Activated CD8-positive, alpha-beta memory T cell treated with anti-CD3 and anti-CD28 coated beads for 48 hours (primary cell): ENCODE measurements at places on chromosomes 11 and 22.

- DNase-seq = no peak
Observed at GRCh38 chr22:33807470-33807869, 112.8 kb downstream of the LARGE1 start.

- DNase-seq = no peak
Observed at GRCh38 chr22:47266329-47266728, 503.9 kb downstream of the TBC1D22A start.

DNA sequence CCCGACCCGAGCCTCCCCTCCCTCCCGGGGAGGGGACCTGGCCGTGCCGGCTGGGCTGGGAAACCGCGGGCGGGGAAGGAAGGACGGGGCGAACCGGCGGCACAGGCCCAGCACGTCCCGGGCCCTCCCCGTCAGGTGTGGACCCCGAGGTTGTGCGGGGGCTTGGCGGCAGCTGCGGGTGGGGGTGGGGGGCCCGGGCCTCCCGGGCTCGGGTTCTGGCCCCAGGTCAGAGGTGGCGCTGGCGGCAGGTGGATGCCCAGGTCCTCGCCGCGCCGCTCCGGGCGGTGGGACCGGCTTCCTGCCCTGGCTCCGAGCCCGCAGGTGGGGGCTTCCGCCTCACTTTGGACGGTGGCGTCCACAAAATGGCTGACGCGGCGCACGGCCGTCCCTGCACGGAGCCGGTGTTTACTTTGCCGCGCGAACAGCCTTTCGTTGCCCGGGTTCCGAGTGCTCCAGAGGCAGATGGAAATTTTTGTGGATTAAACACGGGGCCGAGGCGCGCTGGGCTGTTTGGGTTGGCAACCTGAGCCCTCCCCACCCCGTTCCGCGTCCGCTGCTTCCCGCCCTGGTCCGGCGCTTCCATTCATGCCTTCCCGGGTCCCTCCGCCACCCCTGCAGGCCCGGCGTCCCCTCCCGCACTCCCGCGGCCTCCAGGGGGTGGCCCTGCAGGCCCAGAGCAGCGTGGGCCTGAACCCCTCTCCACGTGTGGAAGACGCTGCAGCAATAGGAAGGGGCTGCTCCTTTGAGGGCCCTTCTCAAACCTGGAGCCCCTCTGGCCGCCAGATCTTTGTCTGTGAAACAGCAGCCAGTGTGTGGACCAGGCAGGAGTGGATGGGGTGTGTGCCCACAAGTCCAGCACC lies 92.0 kb upstream of the KCNQ1OT1 start:
- DNase-seq = no peak

DNA sequence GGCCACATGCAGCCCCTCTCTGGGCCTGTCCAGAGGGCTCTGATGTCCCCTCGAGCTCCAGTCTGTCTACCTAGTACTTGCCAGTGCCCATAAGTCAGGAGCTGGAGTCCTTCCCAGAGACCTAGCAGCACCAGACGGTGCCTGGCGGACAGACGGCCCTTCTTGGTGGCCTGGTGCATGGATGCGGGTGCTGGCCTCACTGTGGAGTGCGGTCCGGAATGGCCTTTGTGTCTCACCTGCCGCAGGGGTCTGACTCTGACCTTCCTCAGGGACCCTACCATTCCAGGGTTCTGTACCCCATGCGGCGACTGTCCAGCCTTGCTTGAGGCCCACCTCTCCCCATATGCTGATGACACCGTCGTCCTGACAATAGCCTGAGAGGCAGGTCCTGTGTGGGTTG lies 29.4 kb upstream of the SMIM38 start:
- DNase-seq = no peak

DNA sequence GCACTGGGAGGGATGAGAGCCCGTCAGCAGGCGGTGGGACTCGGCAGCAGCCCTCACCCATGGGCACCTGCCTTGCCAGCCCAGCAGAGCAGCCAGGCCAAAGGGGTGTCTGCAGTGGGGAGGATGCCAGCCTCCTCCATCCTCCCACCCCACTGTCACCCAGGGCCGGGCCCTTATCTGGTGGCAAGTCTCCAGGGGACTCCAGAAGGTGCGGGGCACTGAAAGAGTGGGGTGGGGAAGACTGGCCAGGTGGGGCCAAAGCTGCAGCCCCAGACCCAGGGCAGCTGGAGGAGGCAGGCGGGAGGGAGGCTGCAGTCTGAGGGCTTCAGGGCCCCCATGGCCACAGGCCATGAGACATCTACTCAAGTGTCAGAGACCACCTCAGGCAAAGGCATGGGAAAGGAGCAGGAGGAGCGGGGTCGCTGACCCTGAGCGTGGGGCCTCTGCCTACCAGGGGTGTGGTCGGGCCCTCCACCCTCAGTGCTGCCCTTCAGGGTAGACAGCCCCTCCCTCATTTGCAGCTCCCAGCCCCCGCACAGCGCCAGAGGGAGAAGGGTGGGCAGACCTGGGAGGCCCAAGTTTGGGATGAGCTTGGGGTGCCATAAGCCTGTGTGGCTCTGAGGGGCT lies 3.5 kb downstream of the DGCR6L start:
- no peak for DNase-seq

DNA sequence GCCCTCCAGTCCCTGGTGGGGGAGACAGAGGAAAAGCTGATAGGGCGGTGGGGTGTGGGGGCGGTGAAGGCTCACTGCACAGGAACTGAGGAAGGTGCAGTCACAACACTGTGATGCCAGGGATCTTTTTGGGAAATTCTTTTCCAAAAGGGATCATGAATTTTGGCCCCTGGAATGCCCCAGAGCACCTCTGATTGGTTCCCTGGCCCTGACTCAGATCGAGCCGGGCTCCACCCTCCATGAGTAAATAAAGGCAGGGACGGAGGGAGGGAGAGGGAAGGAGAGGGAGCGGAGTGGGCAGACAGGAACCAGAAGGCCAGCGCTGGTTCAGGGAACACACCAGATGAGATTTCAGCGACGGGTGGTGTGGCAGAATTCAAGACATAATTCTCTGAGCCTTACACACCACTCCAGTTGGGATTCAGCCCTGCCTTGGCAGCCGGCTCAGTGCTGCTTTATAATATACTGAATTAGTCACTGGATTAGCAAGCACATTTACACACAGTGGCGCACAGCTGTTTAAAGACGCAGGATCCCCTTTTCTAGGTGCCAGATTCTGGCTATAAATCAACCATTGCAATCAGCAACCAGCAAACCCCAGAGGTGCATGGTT lies 80.3 kb downstream of the ETS1 start:
- DNase-seq = no peak

DNA sequence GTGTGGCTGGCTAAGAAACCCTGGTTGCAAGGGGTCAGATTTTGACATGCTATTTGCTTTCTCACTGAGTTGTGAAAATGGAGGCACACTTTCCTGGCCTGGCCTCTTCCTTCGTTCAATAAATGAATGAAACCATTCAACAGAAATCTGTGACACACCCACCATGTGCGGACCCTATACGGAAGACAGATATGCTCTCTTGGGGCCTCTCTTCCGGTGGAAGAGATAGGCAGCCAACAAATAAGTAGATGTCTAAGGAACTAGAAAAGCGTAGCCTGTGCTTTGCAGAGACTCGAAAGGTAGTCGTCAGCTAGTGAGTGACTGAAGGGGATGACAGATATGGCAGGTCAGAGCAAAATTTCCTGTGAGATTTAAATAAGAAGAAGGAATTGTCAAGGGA lies 5.3 kb downstream of the KCNQ1OT1 start:
- DNase-seq = no peak
